ENCODE measurements at places on chromosomes 2 and 18.

DNA sequence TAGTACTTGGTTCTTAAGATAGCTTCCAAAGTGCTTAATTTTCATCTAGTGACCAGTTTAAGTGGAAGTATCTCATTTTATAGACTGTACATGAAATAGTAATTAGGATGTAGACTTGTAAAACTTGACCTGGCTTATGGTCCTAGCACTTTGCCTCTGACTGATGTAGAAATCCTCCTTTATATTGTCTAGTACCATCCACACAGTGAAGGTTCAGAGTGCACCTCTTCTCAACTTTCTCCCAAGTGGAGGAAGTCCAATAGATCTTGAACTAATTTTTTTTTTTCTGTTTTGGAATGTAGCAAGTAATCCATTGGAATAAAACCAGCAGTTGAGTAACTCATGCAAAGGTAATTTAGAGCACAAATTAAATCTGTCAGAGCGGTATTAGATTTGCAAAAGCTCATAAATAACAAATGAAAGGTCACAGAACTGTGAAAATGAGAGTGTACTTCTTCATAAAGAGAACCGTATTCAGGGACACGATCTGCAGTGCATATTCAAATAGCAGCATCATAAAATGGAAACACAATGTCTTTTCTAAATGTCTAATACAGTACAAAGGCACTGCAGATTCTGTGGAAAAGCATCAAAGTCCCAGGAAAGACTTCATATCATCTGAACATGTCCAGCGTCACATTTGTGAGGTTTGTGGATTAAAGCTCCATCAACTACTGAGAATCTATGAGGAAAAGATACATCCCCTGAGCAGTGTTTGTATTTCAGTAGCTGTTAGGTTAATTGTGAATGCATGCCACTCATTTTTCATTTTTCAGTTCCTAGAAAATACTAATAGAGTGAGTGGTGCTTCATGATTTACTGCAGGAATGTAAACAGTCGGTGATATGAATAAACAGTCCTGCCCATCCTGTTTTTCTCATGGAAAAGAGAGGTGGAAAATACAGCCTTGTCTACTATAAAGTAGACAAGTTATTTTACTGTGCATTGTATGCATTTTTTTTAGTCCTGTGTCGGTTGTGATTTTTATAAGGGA, 100.7 kb downstream of the LYPD6 start:
- no peak for DNase-seq

GRCh38 chr2:212451786-212452231, 86.8 kb downstream of the ERBB4 start:
- no peak for DNase-seq

DNA sequence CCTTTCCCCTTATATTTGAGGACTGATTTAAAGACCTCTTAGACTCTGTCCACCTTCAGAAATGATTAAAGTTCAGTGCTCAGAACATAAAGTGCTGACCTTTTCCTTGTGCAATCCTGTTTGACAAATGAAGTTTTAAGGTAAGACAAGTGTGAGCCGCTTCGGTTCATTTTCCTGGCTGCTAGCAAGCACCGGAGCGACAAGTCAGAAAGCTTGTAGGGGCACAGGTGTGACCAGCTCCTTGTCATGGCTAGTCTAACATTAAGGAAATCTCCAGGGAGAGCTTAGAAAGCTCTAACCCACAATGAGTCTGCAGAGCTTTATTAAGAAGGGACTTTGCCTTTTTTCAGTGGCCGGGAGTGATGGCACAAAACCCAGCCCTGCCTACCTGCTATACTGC, 2.3 kb upstream of the NCKAP5 start:
- no peak for DNase-seq

- no peak for DNase-seq
Observed at GRCh38 chr2:118967124-118967880, 25.3 kb downstream of the MARCO start.

DNA sequence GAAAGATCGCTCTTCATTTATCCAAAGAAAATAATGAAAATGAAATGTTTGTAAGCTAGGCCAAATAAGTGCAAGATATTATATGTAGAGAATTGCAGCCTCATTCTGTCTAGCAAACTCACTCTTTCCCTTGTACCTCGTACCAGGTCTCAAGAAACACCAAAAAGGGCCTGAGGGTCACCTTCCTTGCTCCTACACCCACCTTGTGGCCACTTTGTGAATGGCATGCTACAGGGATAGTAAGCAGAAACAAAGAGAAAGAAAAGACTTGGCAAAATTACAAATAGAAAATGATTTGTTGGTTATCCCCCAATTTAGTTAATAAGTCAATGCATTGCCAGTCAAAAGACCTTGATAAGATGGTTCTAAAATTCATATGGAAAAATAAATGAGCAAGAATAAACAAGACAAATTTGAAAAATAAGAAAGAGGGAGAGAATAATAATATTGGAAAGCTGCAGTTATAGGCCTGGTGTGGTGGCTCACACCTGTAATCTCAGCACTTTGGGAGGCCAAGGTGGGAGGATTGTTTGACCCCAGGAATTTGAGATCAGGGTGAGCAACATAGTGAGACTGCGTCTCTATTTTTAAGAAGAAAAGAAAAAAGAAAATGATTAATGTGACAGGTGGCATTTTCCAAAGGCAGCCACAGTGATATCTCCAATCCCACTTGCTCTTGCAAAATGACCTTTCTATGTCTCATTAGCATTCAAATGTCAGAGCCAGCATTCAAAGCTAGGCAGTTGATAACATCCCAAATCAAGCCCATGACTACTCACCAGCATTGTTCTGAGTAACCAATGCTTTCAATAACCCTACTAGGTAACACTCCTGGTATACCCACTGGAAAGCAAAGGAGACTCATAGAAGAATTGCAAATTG, 38.8 kb upstream of the BMP10 start:
- no peak for DNase-seq

DNA sequence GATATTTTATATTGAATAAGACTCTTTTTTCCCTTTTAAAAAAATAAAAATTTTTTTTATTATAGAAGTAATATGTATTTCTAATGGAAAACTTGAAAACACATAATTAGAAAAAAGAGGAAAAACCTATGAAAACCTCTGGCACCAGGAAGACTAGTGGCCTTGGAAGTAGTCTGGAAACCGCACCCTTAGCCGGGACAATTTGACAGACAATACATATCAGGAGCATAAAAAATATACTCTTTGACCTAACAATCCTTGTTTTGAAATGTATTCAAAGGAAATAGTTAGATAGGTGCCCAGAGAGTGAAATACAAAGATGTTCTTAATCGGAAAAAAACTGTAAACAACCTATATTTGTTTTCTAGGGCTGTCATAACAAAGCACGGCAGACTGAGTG, 34.9 kb upstream of the FAM117B start:
- no peak for DNase-seq

DNA sequence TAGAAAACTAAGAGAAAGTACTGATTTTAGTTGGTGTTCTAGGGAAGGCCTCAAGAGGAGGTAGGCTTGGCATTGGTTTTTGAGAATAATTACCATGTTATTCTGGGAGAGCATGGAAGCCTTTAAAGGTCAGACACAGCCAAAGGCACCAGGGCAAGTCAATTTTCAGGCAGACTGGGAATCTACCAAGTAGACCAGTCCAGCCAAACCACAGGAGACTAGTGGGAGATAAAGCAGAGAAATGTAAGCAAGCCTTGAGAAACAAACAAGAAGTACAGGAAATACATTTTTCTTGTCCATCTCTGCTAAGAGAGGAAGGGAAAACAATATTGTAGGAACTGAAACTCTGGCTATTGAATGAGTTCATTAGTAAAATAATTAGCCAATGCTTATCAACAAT, 5.5 kb upstream of the CCDC68 start:
- DNase-seq: no peak

DNA sequence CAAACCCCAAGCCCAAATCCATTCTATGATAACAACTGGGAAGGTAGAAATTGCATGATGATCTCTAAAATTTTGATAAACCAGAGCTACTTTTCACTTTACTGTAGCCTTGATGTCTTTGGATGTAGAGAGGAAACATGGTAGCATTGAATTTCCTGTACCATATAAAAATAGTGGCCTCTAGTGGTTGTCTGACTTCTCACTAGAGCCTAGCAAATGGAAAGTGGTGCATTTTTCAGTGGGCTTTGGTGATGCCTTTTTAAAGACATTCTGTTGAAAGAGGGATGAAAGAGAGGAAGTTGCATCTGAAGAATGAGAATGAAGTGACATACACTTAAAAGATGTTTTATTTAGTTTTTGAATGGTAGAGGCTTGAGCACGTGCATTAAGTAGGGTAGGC, 662.2 kb downstream of the XIRP2 start:
- DNase-seq: no peak

DNA sequence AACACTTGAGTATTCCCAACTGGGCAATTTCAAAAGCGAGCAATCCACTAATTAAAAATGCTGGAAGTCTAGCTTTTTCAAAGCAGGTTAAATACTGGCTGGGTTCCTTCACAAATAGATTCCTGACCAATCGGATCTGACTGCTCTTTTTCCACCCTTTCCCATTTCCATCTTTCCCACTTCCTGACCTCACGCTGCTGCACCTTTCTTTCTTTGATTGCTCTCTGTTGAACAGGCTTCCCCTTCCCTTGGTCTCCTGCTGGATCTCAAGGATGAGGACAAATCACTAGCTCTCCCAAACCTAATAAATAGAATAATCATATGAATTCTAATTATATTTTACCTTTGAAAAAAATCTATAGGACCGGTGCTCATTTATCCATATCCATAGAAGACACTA, 121.2 kb downstream of the TCF4 start:
- no peak for DNase-seq

DNA sequence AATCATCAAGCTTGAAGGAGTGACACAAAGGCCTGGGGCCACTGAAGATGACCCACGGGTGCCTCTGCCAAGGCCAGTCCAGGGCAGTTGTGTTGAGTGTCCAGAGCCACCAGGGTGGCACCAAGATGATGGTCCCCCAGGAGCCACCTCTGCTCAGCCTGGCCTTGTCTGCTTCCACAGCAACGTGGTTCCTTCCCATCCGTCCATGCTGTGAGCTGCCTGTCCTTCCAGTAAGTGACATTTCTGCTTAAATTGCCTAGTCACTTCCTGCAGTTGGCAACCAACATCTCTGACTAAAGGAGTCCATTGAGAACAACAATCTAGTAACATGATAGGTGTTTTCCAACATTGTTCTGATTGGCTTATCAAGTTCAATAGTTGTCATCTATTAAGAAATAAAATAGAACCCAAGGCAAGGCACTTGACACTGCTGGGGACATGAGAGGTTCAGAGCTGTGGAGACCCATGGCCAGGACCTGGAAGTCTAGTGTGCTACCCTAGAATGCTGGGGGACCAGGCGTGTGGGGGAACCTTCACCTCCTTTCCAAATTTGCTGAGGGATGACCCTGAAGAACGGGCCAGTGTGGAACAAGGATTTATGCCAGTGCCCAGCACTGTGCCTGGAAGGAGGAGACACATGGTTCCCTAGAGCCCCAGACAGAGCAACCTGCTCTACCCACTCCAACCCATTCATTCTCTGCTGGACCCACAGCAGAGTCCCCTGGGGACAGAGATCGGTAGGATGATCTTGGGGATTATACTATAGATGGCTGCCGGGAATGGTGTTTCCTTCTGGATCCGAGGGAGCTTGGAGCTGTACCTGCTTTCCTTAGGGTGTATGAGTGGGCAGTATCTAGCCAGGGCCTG, 98.9 kb upstream of the EPC2 start:
- DNase-seq: no peak

GRCh38 chr2:160061944-160062291, 497 bp downstream of the PLA2R1 start:
- DNase-seq: no peak

- DNase-seq: no peak
Observed at GRCh38 chr2:187051350-187051749, 202.4 kb upstream of the ZSWIM2 start.

DNA sequence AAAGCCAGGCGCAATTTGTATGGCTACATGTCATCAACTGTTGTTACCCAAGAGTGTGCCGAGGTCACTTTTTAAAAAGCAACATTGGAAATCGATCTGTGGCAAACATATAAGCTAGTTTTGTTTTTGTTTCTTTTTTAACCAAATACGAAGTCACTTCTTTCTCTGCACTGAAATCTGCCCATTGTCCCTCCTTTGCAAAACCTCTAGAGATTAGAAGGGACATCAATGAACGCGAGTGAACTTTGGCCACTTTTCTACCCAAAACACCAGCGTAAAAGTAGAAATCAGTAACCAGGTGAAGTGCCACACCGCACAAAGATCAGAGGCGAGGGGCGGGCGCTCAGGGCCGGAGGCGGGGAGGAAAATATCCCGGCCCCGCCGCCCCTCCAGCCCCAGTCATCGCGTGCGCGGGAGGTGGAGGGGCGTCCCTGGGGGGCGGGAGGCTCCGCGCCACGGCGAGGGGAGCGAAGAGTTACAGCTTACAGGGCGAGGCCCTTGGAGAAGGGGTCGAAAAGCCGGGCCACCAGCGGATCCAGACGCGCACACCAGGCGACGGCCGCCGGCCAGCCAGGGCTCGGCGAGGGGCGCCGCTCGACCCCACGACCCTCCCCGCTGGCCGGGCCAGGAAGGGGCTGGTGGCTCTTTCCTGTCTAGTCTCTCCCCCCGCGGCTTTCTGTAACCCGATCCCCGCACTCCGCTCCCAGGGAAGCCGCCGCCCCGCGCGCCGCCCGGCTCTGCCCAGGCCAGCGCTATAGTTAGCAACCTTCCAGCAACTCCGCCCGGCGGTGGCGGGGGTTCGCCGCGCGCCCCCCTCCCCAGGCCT, 993 bp downstream of the RBMS1 start:
- no peak for DNase-seq

DNA sequence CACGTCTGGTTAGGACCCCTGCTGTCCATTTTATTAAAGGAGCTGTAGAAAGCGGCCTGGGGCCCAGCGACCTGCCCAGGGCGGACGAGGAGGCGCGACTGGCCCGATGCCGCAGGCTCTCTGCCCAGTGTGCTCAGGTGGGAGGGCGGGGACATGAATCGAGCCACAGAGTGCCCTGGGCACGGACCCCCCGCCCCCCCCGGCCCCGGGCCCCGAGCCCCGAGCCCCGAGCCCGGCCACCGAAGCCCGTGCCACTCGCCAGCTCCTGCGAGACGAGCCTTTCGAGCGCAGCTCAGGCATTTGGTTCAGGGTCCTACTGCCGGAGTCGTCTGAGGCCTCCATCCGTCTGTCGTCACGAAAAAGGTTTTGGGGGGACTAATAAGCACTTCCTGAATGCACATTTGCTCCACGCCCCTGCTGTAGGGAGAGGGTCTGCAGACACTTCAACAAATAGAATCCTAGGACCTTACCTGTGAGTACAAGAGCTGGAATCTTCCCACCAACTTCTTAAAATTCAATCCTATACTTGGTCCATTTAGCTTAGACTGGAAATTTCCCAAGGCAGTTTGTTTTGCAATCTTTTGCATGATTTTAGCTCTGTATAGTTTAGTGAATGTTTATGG, 602 bp upstream of the ADAM17 start:
- no peak for DNase-seq

DNA sequence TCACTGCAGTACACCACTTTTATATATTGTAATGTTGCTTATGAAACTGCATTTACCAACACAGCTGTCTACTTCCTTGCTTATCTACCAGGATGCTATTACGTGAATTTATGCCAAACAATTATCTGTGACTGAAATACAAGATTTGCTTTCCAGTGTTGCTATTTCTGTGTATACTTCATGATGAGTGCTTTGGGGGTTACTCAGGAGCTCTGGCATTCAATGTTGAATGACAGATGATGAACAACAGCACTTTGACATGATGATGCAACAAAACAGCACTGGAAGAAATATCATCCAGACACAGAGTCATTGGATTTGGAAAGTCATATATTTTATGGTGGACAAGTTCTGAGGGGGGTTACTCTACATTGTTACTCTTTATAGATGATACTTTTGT, 125.8 kb downstream of the NETO1 start:
- no peak for DNase-seq
